Stimulated activated CD4-positive, alpha-beta T cell treated with anti-CD3 and anti-CD28 coated beads, Interleukin-12 subunit alpha, Interleukin-12 subunit beta, amount 100 ng/mL, for 4 hours (primary cell): ENCODE measurements at places on chromosomes 11 and 22.

- no peak for DNase-seq
These were observed 57.5 kb upstream of the DDI1 start for GRCh38 chr11:103978616-103979595.

DNA sequence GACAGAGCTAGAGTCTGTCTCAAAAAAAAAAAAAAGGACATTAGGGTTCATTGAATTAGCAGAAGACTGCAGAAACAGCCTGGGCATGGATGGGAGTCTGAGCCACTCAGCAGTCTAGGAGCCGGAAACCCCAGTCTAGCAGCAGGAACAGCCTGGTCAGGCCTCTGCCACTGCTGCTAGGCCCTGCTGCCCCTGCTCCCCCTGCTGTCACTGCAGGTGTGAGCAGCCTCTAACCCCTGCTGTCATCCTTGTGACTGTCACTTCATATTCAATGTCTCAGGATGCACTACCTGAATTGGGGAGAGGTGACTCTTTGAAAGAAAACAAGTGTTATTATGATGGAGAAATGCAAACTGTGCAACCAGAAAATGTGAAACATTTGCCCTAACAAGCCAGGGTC is 7.0 kb upstream of the DDX17 start:
- peak; percentile 27 for DNase-seq

DNA sequence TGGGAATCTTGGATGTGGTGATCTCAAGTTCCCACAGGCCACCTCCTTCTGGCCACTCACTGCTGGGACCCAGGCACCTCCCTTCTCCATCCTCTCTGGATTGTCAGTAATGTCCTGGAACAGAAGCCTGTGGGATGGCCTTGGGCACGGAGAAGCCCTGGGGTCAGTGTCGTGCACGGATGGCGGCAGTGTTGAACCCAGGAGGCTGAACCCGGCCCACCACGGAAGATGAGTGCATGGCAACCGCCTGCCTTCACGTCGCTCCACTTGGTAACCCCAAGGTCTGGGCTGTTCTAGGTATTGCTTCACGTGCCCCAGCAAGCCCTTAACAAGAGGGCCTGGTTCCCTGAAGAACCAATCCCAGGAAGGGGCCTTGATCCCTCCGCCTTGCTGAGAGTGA is 7.1 kb downstream of the THYN1 start:
- no peak for DNase-seq

GRCh38 chr11:65274735-65275682 is 13.2 kb downstream of the POLA2 start:
- no peak for DNase-seq

GRCh38 chr11:19800162-19800561 is 87.5 kb downstream of the NAV2 start:
- DNase-seq: no peak

DNA sequence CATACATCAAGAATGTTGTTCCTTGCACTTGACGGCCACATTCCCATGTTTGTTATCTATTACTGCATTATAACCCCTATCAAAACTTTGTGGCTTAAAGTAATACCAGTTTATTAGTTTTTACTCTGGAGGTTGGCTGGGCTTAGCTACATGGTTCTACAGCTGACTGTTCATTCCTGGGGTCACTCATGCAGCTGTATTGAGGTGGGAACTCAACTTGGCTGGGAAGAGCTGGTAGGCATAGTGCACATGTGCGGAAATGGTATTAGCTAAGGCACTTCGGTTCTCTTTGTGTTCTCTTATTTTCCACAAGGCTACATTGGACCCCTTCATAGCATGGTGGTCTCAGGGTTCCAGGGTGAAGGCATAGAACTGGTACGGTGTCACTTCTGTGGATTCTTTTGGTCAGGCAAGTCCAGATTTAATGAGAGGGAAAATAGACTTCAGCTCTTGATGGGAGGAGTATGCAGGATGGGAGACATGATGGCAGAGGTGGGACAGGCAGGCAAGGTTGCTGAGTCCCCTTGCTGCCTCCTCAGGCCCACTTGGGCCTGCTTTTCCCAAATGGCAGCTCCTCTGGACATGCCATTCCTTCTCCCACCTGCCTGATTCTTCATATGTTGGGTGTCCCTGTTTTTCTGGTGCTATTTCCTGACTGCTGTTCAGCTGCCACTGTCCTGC is 16.1 kb downstream of the YDJC start:
- DNase-seq: no peak

DNA sequence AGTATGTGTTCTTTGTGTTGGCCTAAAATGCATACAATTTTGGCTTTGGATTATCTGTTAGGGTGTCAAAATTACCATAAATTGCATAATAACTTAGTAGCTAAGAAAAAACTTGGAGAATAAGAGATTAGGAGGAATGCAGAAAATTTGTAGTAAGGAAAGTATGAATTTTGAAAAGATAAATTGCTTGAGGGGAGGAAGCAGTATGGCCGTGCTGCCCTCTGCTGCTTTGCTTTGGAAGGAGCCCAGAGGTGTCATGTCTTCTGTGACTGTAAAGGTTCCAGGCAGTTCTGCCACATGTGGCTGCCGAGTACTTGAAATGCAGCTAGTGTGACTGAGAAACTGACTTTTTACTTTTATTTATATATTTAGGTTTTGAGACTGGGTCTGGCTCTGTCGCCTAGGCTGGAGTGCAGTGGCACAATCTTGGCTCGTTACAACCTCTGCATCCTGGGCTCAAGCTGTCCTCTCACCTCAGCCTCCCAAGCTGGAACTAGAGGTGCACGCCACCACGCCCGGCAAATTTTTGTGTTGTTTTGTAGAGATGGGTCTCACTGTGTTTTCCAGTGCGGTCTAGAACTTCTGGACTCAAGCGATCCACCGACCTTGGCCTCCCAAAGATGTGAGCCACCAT is 1.8 kb downstream of the ADSL start:
- peak; percentile 60 for DNase-seq

DNA sequence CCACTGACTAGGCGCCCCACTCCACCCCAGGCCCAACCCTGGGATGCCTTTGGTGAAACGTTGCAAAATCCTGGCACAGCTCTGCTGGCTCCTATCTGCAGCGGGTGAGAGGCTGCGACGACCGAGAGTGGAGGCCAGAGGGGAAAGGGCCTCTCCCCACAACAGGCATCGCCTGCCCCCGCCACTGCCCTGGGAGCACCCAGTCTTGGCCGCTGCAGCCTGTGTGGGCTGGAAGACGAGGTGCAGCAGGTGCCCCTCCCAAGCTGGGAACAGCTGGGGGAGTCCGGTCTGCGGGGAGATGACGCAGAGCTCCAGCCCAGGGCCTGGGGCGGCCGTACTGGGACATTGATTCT is 4.2 kb upstream of the PIM3 start:
- DNase-seq: no peak

DNA sequence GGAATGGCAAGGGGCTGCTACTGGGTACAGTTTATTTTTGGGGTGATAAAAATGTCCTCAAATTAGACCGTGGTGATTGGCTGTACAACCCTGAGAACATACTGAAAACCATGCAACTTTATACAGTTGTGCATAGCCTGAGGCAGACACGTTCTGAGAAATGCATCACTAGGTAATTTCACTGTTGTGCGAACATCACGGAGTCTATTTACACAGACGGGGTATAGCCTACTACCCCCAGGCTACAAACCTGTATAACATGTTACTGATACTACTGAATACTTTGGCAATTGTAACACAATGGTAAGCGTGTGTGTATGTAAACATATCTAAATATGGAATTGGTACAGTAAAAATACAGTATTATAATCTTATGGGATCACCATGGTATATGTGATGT is 23.6 kb downstream of the NARS2 start:
- no peak for DNase-seq

- DNase-seq: no peak
These were observed 34.0 kb downstream of the NOX4 start for GRCh38 chr11:89457190-89457589.

GRCh38 chr11:78907636-78908035 is 333.0 kb upstream of the NARS2 start:
- no peak for DNase-seq

- no peak for DNase-seq
These were observed 45.3 kb downstream of the RAB6A start for GRCh38 chr11:73715541-73715940.
